Fibroblast of lung (primary cell): ENCODE measurements at places on chromosomes 3 and 15.

- no peak for DNase-seq
These were observed 4.7 kb upstream of the KPNA4 start for GRCh38 chr3:160569894-160570652.

DNA sequence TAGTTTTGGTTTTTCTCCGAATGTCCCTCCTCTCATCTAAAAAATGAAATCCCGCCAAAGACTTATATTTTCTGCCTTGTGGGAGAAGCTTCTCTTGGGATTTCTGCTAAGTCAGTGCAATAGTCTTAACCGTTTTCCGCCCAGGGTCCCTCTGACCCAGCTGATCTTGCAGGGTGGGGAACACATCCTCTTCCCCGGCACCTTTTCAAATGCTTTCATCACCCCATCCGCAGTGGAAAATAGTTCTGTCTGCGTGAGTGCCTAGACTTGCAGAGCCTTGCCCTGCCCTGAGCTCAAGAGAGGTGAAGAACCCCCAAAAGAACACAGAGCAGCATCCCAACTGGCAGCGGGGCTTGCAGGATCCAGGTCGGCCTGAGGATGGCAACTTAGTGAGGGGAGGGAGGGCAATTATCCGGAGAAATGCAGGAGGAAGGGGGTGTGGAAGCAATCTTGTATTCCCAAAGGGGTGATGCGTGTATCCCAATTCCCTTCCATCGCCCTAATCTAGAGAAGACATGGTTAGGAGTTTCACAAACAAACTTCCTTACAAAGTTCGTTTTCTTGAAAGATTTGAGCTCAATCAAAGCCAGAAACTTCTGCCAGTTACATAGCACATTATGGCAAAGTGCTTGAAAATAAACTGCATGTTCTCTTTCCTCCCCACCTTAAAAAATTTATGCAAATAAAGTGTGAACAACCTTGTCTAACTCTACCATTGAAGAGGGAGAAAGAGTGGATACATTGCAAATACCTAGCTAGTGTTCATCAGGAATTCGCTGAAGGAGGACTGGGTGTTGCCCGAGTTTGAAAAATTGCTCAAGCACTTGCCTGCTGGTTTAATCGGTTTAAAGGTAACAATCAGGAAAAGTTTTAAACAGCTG, 79.9 kb downstream of the NR2F2 start:
- peak; percentile 33 for DNase-seq

DNA sequence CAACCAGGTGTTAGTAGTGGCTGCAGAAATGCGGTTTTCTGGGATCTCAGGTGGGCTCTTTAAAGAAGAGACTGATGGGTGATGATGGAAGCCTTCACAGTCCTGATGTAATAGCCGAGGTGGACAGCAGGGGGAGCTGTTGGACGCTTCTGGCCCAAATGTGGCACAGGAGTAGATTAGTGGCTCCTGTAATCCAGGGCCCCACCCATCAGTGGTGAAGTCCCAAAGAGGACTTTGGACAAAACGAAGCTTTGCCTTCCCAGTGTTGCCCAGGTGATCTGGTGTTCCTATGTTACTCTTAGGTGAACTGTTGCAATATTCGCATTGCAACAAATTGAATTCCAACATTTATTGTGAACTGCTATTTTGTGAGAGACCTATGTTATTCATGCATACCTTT, 31.8 kb upstream of the MYZAP start:
- DNase-seq = peak; percentile 40

DNA sequence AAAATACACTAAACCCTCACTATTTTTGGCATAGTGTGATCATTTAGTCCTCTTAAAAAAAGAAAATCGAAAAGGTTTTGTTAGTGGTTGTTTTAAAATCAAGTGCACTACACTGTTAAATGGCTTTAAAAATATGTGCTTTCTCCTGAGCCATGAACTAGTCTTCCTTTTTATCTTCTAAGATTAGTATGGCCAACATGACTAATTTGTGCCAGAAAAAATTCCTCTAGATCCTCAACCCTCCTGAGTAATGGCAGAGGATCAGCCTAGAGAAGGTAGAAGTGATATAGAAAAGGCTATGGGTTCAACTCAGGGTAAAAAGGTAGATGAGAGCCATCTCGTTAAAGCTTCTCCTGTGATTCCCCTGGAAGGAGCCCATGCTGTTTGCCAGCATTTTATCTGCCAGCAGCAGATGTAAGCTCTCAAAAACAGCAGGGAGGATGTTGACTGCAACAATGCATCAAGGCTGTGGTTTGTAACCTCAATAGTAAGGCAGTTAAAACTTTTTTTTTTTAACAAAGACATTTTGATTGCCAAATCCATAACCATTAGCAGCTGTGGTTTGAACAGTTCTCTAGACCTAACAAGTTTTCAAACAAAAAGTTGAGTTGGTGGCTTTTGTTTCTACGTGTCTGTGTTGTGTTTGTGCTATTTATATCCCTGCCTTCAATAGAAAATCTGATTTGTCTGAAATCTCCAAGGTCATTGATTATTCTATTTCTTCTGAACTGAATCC, 30.2 kb upstream of the ZNF609 start:
- DNase-seq = peak; percentile 94

GRCh38 chr3:74591946-74592345, 22.5 kb downstream of the CNTN3 start:
- peak; percentile 5 for DNase-seq

- peak; percentile 88 for DNase-seq
These were observed 2.8 kb downstream of the MAP4 start for GRCh38 chr3:48013288-48013980.

DNA sequence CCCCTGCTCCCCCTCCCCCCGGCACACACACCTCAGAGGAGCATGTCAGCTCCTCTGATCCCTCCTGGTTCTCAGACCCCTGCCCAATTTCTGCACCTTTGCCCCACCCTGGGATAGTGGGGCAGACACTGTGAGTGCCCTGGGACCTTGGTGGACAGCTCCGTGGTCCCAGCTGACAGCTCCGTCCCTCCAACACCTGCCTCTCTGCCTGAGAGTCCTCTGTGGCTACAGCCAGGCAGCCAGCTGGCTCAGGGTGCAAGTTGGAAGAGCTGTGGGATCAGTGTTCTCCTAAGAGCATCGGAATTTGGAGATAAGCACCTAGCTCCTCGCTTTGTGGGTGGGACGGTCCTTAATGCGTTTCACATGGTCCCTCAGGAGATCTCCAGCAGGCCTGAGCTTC, 43.7 kb upstream of the PGPEP1L start:
- no peak for DNase-seq

- no peak for DNase-seq
These were observed 1082.2 kb downstream of the NAALADL2 start for GRCh38 chr3:175941352-175941751.

DNA sequence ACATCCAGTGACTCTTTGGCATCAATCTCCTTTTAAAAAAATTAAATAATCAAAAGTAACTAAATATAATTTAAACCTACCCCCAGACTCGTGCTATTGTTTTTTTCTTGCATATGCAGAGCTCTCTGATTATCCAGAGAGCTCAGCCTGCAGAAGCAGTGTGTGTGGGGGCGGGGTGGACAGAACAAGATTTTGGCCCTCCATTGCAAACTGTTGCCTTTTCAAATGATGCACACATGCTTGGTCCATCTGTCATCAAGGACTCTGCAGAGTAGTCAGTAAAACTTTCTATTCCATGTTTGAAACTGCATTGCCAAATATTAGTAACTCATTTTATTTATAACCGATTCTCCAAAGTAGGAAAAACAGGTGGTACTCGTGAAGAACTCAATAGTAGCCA, 28.6 kb upstream of the STXBP5L start:
- no peak for DNase-seq

GRCh38 chr3:137105277-137105977, 147.6 kb downstream of the IL20RB start:
- peak; percentile 74 for DNase-seq

GRCh38 chr3:71581457-71582035, 2.0 kb downstream of the FOXP1 start:
- peak; percentile 25 for DNase-seq

DNA sequence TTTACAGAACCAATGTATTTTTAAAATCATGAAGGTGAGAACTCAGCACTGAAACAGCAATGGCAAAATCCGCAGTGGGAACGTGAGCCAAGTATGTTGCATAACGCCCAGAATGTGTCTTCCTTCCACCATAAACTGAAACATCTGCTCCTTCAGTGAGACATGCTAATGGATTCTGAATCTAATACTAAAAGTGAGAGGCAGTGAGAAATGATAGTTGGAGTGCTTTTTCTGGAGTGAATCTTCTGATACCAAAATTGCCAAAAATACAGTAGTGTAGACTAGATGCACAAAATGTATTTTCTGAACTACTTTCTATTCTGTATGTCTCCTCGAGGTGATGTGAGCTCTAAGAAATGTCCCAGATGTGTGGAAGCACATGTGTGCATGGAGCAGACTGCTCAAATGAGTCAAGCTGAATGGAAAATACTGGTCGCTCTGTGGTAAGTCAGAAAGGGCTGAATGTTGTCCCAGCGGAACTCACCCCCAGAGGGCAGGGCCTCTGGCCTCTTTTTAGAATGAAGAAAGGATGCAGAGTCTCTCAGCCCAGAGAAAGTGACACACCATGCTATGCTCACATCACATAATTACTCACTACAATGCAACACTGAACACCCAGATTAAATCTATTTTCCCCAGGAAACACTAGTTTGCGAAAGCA, 73.0 kb downstream of the ATP10A start:
- DNase-seq = peak; percentile 84

DNA sequence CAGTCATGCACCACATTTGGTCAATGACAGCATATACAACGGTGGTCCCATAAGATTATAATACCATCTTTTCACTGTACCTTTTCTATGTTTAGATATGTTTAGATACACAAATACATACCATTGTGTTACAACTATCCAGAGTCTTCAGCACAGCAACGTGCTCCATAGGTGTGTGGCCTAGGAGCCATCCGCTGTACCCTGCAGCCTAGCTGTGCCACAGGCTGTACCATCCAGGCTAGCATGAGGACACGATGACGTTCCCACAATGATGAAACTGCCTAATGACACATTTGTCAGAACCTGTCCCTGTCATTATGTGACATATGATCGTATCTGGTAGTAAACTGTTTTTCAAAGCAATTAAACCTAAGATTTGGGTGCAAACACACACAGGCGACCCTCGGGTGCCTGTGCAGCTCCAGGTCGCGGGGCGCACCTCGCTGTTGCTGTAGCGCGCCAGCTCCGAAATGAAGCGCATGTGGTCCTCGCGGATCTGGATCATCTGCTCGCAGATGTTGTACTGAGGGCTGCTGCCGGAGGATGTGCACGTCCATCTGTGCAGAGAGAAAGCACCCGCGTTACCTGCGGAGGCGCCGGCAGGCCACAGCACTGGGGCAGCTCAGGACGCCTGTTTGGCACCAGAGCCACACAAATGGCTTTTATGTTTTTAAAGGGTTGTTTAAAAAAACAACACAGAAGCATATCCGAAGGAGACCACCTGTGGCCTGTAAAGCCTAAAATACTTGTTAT, 48.2 kb downstream of the CYFIP1 start:
- DNase-seq = no peak

- DNase-seq = no peak
These were observed 142.8 kb upstream of the TSC22D2 start for GRCh38 chr3:150265305-150265704.

GRCh38 chr3:50612234-50612882, 784 bp upstream of the CISH start:
- DNase-seq = no peak

DNA sequence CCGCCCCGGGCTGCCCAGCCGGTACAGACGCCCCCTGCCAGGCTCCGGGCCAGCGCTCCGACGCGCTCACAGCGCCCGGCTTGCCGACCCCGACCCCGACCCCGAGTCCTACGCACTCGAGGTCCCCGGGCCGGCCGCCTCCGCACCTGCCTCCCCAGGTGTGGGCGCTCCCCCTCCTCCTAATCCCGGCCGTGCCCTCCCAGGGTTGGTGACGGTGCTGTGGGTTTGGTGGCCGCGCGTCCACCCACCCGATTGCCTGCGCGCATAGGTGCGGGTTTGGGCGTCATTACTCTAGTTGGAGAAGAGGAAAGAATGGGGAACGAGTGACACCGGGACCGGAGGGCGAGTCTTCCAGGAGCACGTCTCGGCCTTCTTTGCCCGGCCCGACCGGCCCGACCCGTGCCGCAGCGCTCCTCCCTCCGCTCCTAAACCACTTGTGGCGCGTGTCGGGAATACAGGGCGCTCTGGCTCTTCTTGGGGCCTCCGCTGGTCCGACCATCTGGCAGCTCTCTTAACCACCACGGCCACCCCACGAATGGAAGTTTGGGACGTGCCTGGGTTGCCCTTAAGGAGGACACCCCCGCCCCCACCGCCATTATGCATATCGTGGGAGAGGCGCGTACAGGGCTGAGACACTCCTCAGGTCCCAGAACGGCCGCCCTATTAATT, 810 bp upstream of the THRB start:
- DNase-seq = no peak

- DNase-seq = no peak
These were observed 23.8 kb downstream of the VPS39 start for GRCh38 chr15:42184296-42184695.

- no peak for DNase-seq
These were observed 147.5 kb upstream of the STRIT1 start for GRCh38 chr3:155441026-155441425.
